ENCODE measurements at places on chromosomes 4 and X.

DNA sequence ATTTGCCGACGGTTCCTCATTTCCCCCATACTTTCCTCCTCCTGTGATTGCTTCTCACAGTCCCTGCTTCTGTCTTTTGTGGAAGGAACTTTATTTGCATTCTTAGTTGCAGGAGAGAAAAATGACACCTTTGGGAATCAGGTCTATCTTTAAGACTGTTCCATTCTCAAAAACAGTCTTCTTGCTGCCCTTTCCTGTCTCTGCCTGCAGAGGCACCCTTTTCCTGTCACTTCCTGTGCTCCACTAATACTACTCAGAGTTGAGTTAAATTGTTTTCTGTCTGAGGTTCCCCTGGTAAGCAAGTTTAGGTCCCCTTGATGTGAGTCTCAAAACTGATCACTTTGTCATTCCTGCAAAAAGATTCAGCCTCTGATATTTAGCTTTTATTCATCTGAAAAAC, 208.8 kb upstream of the CLNK start:
- DNase-seq: no peak

GRCh38 chr4:175509320-175509719, 302.7 kb downstream of the GPM6A start:
- DNase-seq: no peak

DNA sequence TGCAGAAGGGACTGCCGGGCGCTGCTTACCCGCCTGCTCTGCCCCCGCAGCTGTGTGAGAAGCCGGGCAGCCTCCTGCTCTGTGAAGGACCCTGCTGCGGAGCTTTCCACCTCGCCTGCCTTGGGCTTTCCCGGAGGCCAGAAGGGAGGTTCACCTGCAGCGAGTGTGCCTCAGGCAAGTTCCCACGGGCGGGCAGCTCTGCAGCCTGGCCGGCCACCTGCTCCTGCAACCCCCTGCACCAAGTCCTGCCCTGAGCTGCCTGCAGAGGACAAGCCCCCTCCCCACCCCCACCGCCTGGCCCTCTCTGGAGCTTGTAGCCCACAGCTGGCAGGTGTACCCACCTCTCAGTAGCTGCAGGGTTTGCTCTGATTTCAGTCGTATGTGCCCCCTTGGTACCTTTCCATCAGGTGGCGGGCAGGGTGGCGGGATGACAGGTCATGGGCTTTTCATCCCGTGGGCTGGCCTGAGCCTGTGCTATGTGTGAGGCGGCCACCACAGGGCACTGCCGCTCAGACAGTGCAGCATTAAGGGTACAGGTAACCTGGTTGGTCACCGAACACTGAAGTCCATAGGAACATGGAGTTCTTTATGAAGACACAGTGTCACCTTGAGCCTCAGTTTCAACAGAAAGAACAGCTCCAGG, 56.6 kb downstream of the NELFA start:
- no peak for DNase-seq

DNA sequence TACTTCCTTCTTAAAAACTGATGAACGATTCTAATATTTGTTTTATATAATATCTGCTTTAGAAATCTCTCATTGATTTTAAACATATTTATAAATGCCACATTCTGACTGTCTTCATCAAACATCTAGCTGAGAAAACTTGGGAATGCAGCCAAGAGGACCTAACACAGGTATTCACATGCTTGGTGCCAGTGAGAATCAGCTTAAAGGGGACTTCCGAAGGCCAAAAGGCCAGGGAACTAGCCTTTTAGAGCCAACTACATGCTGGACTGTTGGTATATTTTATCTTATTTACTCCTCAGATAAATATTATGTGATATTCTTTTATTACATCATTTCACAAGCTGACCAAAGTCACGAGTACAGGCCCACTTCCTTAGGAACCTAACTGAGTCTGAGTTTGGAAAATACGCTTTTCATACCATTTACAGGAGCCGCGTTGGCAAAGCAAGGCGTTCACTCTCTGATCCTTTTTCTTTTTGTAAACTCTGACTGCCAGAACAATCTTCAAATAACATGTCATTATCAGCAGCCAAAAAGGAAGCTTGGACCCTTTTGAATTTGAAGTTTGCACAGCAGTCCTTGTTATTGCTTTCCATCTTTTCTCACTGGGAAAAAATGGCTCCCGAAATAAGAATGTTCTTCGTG, 41.1 kb upstream of the PDLIM3 start:
- DNase-seq: no peak

DNA sequence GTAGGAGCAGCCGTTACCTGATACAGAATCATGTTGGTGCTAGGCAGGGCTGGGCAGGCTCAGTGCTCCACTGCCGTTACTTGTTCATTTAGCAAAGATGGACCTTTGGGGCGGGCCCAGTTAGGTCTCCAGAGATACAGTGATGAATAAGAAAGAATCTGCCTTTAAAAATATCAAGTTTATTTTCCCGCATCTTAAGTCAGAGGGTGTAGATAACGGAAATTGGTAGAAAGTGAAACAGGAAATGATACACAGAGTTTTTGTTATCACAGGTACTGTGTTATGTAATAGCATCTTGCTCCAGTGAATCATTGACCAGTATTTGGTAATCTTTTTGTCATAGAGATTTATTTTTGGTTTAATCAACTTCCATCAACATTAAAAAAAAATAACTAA, 5.5 kb downstream of the TMEM131L start:
- DNase-seq: no peak

- DNase-seq: no peak
Measured at GRCh38 chrX:129641941-129642340, 12.8 kb downstream of the APLN start.

DNA sequence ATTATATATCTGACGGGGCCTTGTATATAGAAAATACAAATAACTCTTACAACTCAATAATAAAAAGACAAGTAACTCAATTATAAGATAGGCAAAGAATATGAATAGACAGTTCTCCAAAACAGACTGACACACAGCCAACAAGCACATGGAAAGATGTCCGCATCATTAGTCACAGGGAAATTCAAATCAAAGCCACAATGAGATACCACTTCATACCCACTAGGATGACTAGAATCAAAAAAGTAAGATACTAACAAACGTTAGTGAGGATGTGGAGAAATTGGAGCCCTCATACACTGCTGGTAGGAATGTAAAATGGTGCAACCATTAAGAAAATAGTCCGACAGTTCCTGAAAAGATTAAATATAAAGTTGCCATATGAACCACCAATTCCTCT, 115.7 kb downstream of the RCHY1 start:
- no peak for DNase-seq

GRCh38 chrX:84199688-84200087, 11.7 kb upstream of the RPS6KA6 start:
- DNase-seq: no peak

DNA sequence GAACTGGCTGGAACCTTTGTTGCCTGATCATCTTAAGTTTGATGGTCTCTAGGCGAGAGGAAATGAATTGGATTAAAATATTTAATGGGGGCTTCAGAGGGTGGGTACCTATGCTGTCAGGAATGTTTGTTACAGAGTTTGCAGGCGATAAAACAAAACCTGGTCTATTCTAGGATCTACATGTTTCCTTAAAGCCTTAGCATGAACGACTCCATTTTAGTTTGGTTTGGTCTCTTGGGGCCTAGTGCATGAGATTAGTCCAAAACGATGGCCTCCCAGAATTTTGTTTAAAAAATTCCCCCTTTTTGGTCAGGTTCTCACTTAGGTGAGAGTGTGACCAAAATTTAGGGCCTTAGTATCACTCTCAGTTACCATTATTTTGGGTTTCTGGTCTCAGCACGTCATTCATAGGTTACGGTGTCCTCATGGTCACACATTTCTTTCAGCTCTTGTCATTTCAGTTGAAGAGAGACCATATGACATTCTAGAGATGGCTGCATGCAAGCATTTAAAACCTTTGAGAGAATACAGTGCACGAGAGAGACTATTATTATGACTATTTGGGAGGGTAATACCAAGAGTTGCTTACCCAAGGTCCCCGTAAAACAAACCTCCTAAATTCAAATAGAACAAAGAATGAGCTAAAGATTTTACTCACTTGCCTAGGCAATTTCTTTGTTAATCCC, 13.8 kb downstream of the MOB1B start:
- DNase-seq: no peak

- no peak for DNase-seq
Measured at GRCh38 chrX:8405631-8406030, 59.0 kb upstream of the VCX3B start.

- DNase-seq: no peak
Measured at GRCh38 chr4:41879552-41879951, 55.7 kb upstream of the TMEM33 start.

Data from fibroblast of skin of left biceps (primary cell).